ENCODE measurements at places on chromosomes 4 and X.
A peak's percentile ranks its signal among the peaks of the same experiment; 100 is the strongest.

DNA sequence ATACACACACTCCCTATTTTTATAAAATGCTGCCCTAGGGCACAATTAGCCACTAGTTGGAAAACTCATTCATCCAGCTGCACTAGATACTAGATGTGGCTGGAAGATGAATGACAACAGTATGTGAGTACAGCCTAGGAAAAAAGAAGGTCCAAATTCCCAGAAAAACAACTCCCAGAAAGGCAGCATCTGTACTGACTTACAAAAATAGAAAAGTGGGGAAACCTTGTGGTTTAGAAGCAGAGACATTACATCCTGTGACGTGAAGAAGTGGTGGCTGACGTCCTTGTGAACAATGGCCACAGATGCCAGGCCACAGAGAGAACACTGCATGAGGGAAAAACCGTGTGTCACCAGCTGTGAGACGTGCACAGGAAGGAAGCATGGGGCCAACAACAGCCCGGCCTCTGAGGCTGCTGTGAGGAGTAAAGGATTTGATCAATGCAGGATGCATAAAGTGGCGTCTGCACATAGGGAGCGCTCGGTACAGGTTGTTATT lies 81.2 kb downstream of the SPRY1 start:
- peak; percentile 36 for DNase-seq

DNA sequence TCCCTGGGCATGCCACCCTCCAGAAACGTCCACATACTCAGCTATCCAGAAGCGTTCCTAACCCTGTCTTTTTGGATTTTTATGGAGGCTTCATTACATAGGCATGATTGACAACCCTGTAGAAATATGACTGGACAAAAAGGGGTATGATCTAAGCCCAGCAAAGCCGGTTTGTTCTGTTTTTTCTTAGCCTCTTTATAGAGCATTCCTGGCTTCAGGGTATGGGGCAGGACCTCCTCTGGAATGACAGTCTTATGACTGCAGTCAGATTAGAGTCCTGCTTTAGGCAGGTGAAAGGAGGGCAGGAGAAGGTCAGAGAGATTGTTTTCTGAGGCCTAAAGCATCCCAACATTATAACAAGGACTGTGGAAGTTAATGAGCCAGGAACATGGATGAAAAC lies 137.4 kb downstream of the DCLK2 start:
- no peak for DNase-seq

DNA sequence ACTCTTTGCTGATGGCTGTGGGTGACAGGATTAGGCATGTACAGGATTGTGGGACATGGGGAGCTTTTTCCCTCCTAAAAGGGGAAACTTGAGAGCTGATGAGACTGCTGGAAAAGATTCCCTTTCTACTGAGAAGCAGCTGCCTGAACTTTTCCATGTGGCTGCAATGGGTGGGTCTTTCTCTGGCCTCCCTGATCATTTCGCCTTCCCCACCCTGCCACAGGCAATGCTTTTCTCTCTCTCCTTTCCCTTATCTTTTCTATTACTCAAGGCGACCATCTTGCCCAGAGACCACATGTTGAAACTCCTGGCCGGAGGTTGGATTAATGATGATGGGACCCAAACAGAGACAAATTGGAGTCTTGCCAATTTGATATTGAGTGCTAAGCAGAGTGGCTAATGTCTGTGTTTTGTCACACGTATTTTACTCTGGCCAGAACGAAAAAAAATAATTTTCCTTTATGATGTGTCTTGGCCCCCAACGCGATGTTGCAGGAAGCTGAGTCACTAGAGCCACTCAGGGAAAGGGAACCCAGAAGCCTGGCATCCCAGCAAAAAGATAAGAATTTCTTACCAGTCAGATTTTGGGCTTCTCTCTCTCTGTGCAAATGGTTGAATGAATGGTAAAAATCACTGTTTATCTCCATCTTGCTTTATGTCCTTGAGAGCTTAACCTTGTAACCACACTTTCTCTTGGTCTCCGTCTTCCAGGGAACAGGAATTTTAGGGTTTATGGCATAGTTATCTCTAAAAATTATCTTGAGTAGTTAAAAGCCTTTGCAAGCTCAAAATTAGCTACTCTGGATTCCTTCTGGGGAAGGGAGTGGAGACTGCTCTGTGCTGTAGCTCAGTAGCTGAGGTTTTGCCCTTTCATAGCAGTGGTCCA lies 19.4 kb upstream of the ATP8A1 start:
- no peak for DNase-seq

- no peak for DNase-seq
Measured at GRCh38 chr4:99759346-99759984, 57.2 kb upstream of the DAPP1 start.

DNA sequence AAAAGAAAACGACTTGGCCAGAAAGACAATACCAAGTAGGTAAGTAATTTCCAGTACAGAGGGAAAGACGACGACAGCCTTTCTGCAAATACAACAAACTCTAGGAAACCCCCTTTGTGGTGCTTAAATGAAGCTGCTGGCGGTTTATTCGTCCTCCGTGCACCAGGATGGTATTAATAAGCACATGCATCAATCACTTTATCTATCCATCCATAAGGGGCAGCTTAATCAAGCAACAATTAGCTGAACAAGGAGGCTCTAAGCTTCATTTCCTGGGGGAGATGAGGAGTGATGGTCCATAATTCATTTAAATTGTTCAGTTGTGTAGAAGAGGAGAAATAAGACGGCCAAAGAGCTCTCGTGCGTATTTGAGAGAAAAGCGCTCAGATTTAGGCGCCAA lies 26.2 kb downstream of the IRF2 start:
- no peak for DNase-seq

DNA sequence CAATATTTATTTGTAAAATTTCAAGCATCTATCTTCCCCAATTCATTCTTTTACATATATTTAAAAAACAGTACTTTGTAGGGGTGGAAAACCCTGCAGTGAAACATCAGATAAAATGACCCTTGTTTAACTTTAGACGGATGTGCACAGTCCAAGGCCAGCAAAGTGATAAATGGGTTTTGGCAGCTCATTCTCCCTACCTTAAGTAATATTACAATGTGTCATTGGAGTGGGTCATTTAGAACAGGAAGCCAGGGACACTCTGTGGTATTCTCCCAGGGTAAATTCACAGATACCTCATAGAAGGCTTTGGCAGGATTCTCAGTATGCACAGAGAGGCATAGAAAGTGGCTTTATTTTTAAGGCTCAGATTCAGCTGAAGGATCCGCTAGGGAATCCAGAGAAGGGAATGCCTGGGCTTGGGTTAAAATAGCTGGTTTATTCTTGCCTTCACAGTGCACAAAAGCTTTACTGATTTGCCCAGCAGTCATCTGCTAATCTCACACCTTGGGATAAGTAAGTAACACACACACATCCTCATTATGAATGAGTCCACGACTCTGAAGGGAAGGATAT lies 206.7 kb downstream of the RASL11B start:
- no peak for DNase-seq

DNA sequence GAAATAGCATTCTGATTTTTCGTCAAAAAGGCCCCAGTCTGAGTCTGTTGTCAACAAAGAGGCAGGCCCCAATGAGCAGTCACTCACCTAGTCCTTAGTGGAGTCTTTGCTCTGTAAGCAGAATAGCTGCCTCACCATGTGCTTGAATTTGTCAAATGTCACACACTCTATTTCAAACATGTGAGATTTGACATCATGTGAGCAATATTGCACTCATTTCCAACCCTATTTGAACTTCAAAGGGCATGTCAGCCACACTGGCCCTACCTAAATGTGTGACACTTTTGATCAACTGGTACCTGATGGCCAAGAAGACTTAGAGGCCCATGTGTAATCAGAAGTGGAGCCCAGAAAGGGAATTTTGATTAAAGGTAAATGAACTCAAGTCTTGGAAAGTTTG lies 59.4 kb upstream of the PLAC1 start:
- DNase-seq = no peak

DNA sequence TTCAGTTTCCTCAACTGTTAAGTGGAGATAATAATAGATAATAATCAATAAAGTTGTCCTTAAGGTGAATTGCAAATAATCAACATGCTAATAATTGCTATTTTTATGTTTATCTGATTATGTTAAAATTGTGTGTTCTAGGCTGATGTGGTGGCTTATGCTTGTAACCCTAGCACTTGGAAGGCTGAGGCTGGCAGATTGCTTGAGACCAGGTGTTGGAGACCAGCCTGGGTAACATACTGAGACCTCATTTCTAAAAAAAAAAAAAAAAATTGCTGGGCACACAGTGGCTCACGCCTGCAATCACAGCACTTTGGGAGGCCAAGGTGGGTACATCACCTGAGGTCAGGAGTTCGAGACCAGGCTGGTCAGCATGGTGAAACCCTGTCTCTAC lies 175.2 kb downstream of the GC start:
- DNase-seq = no peak

- no peak for DNase-seq
Measured at GRCh38 chrX:120318411-120318810, 7.2 kb upstream of the TMEM255A start.

DNA sequence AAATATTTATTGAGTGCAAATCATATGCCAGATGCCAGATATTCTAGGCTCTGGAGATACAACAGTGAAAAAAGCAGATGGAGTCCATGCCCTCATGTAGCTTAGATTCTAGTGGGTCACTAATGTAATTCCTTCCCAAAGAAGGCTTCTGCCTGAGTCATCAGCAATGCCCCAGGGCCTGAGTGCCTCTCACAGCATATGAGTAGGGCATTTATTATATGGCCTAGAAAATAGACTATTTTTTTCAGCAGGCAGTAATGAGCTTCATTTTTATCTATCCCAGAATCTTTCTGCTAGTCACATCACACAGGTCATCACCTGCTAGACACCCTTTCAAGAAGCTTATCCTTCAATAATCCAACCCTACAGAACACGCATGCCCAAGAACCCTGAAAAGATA lies 22.3 kb downstream of the TMEM31 start:
- DNase-seq = no peak

- peak; percentile 30 for DNase-seq
Measured at GRCh38 chrX:10482261-10482660, 138.1 kb downstream of the MID1 start.

DNA sequence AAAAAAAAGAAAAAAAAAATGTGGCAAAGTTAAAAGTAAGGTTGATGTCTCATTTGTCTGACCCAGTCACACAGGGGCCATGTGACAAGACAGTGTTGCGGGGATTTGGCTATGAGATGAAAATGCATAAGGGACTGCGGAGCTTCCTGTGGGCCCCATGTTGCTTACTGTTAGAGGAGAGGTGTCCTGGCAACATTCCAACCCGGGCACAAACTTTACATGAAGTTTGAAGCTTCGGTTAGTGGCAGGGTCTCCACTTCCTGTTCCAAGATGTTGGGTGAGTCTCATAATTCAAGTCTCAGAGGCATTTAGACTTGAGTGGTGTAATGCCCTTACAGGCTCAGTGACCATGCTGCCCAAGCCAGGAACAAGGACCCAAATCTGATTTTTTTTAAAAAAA lies 111.3 kb downstream of the MAML3 start:
- no peak for DNase-seq

DNA sequence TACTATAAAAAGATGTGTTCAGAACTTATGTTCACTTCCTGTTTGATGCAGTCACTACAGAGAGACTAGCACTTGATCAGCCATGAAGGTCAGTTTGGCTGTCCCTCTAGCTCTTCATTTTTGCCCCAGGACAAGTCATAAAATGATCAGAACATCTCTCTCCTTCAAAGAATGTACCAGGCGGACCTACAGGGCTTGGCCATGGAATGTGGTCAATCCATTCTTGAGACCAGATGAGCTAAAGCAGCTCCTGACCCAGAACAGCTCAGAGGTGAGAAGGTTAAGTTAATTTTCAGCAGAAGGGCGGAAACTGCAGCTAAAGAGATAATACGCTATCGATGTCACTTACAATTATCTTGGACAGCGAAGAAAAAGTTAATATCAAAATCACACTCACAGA lies 49.2 kb upstream of the TAB3 start:
- no peak for DNase-seq

All from left cardiac atrium (tissue), 4 donors.